HCEC 1CT (cell line): ENCODE measurements at places on chromosomes 12 and 14.
A peak's percentile ranks its signal among the peaks of the same experiment; 100 is the strongest.

- peak; percentile 65 for DNase-seq
These were observed 3.9 kb upstream of the LRP1 start for GRCh38 chr12:57124261-57124877.

DNA sequence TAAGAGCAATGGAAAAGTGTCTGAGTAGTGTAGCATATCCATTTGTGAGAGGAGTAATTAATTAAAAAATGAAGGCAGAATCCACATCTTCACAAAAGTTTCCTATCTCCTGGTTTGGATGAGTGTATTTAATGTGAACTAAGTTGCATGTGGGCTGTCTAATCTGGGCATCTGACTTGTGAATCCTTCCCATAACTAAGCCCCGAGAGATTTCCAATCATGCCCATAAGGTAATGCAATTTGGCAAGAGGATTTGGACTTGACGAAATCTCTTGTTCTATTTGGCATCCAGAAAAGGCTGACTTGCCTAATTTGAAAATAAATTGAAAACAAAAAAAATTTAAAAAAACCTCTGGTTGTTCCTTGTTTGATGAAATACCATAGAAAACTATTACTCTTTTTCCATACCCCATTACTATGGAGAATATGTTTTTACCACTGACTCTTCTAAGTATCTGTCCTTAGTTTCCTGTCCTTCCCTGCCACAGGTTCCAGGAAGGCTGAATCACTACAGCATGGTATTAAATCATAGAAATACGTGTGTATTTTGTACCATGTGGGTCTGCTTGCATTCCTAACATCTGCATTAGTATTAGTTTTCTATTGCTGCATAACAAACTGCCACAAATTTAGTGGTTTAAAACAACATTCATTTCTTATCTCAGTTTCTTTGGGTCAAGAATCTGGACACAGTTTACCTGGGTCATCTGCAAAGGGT lies 48.4 kb downstream of the ETV6 start:
- peak; percentile 48 for DNase-seq

DNA sequence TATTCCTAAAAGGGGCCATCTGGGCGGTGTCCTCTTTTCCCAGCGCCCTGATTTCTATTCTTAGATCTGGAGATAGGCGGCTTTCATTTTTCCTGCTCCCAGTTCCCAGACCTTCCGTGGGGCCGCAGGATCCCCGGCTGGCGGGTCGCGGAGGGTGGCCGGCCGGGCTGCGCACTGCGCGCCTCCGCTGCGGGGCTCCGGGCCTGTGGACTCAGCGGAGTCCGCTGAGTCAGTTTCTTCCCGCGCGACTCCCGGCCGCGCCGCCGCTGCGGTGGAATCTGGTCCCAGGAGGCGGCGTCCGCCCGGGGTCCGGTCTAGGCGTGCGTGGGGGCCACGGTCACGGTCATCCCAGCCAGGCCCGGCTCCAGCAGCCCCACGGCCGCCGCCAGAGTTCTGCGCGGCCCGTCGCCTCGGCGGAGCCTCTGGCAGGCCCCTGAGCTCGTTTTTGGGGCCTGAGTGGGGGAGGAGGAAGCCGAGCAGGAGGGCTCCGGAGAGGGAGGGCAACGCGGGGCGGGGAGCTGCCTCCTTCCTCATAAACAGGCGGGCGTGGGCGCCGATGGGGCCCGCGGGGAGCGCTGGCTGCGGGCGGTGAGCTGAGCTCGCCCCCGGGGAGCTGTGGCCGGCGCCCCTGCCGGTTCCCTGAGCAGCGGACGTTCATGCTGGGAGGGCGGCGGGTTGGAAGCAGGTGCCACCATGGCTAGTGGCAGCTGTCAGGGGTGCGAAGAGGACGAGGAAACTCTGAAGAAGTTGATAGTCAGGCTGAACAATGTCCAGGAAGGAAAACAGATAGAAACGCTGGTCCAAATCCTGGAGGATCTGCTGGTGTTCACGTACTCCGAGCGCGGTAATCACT lies at the start of gene LRRK2:
LRRK2 (plus strand) TSS at position 559 of the 853 bp plus-strand sequence; CDS start at position 694, 135 bp downstream.
- peak; percentile 67 for DNase-seq

DNA sequence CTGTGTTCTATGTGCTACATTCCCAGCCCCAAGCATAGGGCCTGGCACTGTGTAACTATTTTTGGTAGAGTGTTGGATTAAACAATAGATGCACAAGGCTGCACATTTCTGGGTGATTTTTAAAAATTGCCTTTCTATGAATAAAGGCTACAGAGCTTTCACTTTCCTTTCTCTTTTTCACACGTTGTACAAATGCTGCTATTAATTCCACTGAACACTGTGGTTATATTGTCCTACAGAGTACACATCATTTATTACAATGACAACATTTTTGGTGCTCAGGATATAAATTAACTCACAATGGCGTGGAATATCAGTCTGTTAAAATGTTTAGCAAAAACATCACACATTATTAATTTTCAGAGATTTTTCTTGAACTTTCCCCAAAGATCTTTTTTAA lies 3.6 kb upstream of the EML1 start:
- no peak for DNase-seq

DNA sequence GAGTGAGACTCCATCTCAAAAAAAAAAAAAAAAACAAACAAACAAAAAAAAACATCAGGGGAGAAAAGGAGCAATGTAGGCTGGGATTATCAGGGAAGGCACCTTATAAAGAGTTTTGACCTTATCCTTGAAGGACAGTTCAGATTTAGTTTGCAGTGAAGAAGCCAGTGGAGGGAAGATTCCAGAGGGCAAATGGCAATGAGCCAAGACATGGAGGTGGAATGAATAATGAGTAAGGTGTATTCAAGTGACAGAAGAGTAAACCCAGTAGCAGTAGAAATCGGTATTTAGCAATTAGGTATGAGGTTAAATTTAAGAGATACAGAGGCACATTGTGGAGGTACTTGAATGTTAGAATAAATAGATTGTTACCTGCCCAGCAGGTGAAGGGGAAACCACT lies 2.2 kb upstream of the DUSP16 start:
- DNase-seq = no peak

DNA sequence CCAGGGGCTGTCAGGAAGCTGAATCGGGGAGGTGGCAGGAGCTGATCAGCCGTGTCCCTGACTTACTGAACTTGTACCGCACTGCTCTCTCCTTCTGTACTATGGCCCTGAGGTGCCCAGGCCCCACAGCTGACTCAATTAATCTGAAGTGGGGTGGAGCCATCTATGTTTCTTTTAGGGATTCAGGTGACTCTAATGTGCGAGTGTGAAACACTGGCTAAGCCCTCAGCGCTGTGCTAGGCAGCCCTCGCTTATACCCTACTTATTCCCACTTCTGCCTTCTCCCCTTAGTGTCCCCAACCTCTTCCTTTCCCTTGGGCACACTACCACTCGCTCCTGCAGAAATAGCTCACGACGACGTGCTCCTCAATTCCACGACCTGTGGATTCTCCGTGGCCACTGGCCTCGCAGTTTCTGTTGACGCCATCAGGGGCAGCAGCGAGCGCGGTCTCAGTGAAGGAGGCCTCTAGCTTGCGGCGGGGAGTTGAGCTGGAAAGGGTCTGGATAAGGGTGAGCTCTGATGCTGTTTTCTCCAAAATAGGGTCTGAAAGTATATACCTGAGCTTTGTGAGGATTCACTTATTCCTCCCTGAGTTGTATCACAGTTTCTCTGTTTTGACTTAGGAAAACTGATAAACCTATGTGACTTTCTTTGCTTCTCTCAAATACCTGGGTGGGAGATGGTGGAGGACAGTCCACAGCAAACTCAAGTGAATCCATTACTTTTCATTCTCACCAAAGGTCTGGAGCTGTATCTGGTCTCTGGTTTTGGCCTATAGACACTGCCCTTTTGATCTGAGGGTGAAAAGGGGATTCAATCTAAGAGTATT lies 167.6 kb downstream of the SLC41A2 start:
- DNase-seq = no peak

DNA sequence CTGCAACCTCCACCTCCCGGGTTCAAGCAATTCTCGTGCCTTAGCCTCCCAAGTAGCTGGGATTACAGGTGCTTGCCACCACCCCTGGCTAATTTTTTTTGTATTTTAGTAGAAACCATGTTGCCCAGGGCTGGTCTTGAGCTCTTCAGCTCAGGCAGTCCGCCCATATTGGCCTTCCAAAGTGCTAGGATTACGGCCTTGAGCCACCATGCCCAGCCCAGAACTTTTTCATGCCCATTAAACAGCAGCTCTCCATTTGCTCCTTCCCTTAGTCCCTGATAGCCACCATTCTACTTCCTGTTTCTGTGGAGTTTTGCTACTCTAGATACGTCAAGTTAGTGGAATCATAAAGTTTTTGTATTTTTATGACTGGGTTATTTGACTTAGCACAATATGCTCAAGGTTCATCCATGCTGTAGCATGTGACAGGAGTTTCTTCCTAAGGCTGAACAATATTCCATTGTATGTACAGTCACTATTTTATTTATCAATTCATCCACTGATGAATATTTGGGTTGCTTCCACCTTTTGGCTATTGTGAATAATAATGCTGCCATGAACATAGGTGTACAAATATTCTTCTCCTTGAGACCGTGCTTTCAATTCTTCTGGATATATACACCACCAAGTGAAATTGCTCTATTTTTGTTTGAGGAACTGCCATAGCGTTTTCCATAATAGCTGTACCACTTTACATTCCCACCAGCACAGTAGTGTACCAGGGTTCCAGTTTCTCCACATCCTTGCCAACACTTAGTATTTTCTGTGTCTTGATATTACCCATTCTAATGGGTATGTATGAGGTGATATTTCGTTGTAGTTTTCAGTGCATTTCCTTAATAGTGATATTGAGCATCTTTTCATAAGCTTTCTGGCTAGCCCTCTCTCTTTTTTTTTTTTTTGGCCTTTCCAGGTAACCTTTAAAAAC lies 15.0 kb downstream of the ATF1 start:
- no peak for DNase-seq

DNA sequence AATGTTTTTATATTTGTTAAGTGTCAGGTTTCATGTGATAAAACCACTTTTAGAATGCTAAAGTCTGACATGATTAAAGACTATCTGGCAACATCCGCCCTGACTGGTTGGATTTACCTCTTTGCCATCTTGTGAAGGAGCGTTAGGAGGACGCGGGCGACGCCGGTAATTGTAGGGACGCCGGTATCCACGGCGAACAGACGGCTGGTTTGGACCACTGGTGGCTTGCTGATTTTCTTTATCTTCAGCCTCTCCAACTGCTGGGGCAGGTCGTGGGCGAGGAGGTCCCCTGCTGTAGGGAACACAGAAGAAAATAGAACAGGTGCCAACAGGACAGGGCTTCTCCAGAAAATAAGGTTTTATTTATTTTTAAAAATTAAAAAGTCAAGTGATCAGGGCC lies 21.3 kb downstream of the YBX3 start:
- DNase-seq = no peak

DNA sequence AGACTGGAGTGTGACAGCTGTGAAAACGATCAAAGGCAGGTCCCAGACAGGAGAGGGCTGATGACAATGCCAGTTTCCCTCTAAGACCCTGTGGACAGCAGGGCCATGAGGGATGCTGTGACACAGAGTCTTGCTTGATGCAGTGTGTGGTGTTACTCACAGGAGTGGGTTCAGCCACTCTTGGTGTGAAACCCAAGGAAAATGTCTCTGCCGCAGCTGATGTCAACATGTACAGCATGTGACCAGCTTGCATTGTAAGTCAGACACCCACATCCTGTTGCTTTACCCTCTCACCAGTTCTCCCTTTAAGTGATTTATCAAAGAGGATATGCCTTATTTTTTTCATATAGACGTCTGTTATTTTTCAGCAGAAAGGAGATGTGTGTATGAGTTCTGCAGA lies 268.6 kb downstream of the BTG1 start:
- no peak for DNase-seq

- peak; percentile 94 for DNase-seq
These were observed at the start of gene LTBR for GRCh38 chr12:6383572-6384498. TSS of gene LTBR (plus strand) at chr12:6384162. CDS start at chr12:6384359, 197 bp downstream.

- peak; percentile 21 for DNase-seq
These were observed 406 bp downstream of the PARP2 start for GRCh38 chr14:20343862-20344220.

- DNase-seq = peak; percentile 34
These were observed 144.6 kb downstream of the RAD51B start for GRCh38 chr14:67963960-67964812.

DNA sequence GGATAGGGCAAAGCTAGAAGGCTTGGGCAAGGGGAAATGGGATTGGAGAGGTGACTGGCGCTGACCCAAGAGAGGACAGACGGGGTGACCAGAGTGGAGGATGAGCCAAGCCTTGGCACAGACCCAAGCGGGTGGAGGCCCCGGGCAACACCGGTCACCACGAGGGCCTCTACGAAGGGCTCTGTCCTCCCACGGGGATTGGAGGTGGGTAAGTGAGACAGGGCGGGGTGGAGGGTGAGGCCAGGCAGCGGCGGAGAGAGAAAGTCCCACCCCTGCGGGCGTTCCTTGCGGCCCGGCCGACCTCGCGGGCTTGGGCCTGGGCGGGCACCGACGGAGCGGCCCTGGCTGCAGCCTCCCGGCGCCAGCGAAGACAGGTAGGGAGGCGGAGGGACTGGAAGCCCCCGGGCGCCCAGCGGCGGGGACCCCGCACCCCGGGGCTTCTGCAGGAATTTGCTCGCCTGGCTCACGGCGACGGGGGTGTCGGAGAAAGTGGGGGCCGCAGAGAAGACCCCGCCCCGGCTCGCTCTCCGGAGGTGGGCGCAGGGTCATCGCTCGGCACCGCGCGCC lies at the start of gene PAPLN:
PAPLN (plus strand) TSS at position 288 of the 567 bp plus-strand sequence. CDS start 2,273 bp downstream, outside the sequence.
- no peak for DNase-seq

DNA sequence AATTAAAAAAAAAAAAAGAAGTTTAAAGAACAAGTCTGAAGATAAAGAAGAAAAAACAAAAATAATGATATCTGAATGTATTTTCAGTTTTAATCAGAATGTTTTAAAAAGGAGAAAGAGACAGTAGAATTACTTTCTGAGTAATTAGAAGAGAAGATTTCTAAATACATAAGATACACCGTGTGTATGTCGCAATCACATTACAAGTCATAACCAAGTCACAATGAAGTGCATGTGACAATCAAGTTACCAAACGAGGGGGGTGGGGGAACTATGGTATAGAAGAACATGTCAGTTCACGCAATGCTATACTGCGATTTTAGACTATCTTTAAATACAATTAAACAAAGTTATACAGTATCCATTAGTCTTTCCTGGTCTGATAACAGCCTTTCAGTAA lies 1464.1 kb upstream of the FLRT2 start:
- peak; percentile 10 for DNase-seq

- no peak for DNase-seq
These were observed 1.1 kb downstream of the IFNG start for GRCh38 chr12:68158432-68158831.

DNA sequence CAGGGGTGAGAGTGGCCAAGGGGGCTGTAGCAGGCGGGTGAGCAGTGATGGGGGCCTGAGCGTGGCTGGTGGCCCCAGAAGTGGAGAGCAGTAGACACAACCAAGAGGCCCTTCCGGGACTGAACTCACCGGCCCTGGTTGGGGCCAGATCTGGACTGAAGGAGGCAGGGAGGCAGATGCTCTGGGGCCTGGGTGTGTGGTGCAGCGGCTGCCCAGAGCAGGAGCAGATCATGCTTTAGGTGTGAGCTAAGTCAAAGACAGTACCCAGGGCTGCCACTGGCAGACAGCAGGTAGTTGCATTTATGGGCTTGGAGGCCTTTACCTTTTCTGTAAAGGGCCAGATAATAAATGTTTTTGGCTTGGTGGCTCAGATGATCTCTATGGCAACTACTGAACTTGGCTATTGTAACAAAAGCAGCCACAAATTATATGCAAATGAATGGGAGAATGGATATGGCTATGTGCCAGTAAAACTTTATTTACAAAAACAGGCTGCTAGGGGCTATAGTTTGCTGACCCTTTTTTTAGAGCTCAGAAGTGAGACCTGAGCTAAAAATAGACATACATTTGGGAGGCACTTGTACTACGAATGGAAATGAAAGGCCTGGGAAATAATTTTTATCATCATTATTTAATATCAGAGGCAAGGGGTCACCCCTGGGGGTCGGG lies 25.6 kb downstream of the SETD1B start:
- no peak for DNase-seq
